Activated CD8-positive, alpha-beta memory T cell treated with anti-CD3 and anti-CD28 coated beads for 1 hour (primary cell): ENCODE measurements at places on chromosomes 7 and 10.

DNA sequence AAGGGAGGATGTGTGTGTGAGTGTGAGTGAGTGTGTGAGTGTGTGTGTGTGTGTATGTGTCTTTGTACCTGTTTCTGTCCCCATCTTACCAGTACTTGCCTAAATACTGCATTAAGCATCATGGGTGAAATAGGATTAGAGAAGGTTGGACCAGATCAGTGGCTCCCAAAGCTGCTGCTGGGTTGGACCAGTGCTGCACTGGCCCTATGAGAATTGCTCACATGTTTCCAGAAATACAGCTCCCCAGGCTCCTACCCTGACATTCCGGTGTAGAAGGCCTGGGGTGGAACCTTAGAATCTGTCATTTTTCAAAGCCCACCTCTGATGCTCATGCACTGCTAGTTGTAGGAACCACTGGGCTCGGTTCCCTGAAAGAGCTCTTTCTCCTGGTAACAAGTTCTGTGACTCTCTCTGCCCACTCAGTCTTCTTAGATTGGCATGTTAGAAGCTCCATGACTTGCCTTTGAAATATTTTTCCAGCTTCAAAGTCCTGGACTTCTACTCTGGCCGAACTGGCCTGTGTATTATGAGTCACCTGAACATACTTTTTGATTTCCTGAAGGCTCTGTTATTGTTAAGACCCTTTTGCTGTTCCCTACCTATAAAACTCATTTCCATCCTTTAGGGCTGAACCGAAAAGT, 224.7 kb downstream of the CUX1 start:
- no peak for DNase-seq

DNA sequence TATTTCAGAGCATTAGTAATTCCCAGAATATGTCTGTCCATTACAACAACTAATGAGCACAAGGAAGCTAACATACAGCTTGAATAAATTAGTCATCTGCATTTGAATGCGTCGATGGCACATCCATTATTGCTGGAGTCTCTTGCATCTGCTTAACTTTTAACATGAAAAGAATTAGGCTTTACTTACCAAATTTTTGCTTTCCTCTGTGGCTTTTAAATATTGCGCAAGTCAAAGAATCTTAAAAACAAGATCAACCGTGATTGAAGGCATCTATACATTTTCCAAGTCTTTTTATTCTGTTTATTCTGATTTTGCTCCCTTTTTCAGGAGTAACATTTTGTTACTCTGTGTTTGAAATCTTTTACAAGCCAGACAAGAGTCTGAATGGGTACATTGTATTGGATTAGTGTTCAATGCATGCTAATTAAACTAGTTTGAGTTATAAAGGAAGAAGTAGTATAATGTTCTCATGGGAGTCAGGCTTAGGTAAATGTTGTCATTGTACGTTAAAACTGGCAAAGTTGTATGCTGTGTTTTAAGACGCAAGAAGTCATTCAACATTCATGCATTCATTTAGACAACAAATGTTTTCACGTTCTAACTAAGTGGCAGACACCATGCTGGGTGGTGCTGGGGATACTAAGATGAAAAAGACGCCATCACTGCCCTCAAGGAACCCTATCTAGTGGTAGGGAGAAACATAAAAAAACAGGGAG, 4.0 kb upstream of the CACNB2 start:
- no peak for DNase-seq

DNA sequence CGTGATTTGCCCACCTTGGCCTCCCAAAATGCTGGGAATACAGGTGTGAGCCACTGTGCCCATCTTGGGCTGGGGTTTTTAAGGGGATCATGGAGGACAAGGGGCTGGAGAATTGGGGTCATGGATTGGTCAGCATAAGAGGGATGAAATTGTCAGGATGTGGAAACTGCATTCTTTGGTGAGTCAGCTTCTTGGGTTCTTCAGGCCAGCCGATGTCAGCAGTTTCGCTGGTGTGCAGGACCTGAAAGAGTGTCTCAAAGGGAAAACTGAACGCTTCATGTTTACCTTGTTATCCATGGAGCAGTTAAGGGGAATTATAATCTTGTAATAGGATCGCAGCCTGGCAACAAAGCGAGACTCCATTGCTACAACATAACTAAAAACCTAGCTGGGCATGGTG, 13.0 kb downstream of the GALNT17 start:
- DNase-seq, result no peak

DNA sequence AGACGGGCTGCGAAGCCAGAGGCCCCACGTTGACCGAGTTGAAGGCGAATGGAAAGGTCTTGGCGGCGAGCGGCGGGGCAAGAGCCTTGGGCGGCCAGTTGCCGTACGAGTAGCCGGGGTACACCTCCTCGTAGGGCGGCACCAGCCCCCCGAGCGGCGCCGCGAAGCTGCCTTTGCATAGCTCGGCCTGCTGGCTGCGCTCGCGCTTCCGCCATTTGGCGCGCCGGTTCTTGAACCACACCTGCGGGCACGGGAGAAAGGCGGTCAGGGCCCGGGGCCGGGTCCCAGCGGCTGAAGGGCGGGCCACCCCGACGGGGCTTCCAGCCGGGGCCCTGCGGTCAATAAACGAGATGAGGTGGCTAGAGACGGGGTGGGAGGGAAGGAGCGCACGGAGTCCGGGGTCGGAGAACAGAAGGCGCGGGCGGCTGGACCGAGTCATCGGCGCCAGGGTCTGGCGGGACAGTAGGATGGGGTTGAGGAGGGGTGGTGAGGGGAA, 4.8 kb downstream of the ELOVL3 start:
- DNase-seq, result peak; percentile 36

GRCh38 chr10:93152136-93152535, 78.4 kb downstream of the CYP26A1 start:
- DNase-seq, result no peak

GRCh38 chr7:80053124-80053523, 81.5 kb upstream of the GNAI1 start:
- DNase-seq, result no peak

DNA sequence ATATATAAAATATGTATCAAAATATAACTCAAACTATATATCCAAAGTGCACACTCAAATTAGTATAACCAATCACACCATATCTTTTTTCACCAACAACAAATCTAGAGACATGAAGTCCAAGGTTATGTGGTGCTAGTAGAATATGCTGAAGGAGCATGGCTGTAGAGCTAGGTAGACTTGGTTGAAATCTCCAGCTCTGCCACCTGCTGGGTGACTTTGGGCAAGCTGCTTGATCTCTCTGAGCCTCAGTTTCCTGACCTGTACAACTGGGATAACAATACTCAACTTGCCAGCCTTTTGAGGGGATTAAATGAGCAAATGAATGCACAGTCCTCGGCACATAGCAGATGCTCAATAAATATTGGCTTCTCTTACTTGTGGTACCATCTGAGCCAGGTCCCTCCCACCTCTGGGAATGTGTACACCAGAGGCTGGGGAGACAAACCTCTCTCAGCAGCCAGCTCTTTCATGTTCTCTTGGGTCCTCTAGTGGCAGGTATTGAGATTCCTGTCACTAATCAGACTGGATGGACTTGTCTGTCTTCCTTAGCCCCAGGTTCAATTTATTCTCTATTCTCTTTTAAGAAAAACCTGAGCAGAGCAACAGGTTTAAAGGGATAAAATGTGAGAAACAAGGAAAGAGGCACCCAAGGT, 94.3 kb upstream of the PDE1C start:
- DNase-seq, result no peak

GRCh38 chr7:71308096-71308495, 176.2 kb downstream of the GALNT17 start:
- no peak for DNase-seq

GRCh38 chr10:132201111-132201969, 14.6 kb downstream of the DPYSL4 start:
- DNase-seq, result no peak

GRCh38 chr7:70681469-70682350, 450.2 kb upstream of the GALNT17 start:
- no peak for DNase-seq

- no peak for DNase-seq
These were observed 67.2 kb upstream of the ZPBP start for GRCh38 chr7:50160206-50160605.

GRCh38 chr7:116573541-116573940, 48.7 kb downstream of the CAV1 start:
- no peak for DNase-seq

DNA sequence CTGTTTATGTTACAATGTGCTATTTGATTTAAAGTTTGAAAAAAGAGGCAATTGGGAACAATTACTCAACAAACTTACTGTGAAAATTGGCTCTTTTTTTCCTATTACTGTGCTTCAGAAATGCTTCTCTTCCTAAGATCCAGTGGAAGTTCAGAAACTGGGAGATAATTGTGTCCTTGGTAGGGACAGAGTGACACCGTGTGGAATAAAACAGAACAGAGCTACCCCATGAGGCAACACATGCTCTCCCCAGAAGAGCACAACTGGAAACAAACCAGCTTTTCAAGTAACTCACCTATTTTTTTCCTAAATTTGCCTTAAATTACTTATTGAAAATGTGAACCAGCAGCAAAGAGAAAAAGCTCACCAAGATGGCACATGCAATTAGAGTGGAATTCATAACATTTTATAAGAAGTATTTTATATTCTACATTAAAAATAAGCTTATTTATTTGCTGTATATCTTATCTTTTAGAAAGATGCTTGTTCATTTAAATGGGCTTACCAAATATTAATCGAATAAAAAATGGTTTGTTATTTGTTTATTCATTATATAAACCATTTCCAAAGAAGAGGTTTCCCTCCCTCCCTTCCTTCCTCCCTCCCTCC, 346.1 kb upstream of the ANKRD30A start:
- DNase-seq, result no peak

- no peak for DNase-seq
These were observed 25.2 kb upstream of the SRPK2 start for GRCh38 chr7:105413887-105414437.

DNA sequence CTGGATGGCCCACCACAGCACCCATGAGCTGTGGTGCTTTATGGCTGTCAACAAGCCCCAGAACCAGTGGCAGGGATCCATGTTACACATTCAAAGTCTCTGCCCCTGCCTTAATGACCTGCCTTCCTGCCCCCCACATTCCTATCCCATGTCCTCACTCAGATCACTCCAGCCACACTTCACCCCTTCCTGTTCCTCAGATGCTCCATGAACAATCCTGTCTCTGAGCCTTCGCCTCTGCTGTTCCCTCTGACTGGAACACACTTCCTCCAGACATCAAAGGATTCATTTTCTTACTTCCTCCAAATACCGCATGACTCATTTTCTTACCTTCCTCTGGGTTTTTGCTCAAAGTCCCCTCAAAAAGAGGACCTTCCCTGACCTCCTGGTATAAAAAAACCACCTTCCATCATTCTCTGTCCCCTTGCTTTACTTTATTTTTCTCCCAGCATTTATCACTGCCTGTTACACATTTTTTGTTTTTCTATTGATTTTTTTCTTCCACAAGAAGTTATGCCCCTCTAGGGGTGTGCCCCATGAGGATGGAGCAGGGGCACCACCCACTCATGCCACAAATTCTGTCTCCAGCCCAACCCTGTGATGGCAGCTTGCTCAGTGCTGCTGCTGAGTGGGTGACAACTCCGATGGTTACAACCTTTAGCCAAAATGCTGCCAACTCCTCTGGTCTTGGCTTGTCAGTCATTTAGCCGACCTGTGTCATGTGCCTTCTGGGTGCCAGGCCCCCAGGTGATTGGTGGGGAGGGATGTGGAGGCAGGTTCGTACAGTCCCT, 18.2 kb downstream of the COL13A1 start:
- no peak for DNase-seq

- no peak for DNase-seq
These were observed 19.5 kb downstream of the DNAH11 start for GRCh38 chr7:21562385-21562784.

DNA sequence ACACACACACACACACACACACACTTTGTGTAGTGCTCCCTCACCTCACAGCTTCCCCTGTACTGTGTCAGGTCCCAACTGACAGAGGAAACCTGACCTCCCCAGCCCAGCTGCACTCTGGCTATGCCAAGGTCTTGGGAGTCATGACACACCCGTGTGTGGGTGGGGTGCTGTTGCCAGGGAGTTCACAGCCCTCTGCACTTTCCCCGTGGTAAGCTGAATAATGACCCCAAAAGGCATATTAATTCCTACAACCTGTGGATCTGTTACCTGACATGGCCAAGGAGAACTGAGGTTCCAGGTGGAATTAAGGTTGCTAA, 8.9 kb upstream of the NANOS1 start:
- DNase-seq, result no peak

DNA sequence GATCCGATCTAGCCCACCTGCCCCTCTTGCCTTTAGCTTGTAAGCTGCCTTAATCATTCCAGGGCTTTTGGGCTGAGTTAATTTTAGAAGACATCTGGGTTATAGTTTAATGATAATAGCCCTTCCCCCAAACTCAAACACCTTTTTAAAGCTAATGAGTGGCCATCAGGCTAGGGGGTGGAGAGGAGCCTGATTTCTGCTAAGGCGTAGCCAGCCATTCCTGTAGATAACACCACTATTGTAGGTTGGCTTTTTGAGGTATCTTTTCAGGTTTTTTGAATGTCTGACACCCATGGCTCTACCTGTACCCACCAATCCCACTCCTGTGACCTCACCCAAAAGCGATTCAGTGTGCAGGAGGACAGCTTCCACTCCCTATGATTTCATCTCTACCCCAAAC, 7.6 kb upstream of the SYPL1 start:
- DNase-seq, result no peak

DNA sequence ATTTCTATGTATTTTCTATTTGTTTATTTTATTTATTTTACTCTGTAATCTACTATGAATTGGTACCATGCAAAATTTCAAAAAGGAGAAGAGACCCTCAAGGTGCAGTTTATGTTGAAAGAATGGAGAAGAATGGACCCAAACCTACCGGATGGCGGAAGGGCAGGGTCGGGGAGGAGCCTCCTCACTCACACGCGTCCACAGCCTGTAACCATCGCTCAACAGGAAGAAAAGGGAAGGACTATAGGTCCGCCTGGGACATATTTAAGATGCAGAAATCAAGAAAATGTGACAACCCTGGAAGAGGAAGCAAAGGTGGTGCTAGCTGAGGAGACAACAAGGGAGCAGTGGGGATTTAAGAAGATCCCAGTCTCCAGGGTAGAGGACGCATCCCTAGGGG, 158.4 kb downstream of the COBL start:
- DNase-seq, result no peak

GRCh38 chr10:128092454-128092853, 33.8 kb downstream of the MKI67 start:
- DNase-seq, result no peak
